ENCODE measurements at places on chromosomes 4 and X. TPM values are rescaled to one million over a fixed set of nuclear protein-coding genes. Genes with fewer than 3 reads are reported as not detected.
A peak's percentile ranks its signal among the peaks of the same experiment; 100 is the strongest.

Gene TLR10
- total RNA-seq = not detected

DNA sequence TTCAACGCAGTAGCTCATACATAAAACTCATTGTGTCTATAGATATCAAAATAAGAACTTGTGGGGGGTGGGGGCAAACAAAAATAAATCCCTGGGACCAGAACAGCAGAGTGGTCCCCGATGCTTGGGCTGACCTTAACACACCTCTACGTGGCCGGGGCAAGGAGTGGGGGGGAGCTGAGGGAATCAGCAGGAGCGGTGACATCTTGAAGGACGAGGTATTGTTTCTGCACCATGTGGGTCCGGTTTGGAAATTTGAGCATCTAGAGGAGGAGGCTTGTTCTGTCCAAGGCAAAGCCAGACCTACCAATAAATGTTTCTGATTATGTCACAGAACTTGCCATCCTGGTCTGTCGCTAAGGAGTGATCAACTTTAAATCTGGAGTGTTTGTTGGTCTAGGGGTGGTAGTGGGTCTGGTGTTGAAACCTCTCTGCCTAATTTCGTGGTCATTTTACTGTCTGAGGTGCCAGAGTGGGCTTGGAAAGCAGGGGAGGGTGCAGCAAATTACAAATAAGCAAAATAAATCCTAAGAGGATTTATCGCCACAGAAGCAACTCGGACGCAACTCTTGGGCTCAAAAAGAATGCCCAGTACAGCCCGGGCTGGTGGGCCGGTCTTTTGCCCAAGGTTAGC lies 774 bp upstream of the RAPGEF2 start:
- H3K27ac ChIP-seq = no peak overlapping the region
- peak overlapping the region; percentile 94 for H3K4me3 ChIP-seq
- H3K4me1 ChIP-seq = peaks cover 5% of the 10 kb centered on the region
- no peaks in the 10 kb centered on the region for H3K36me3 ChIP-seq
- no peak for DNase-seq

GRCh38 chrX:154011376-154012335 lies 8.0 kb downstream of the IRAK1 start:
- peaks cover 5% of the 10 kb centered on the region for H3K4me1 ChIP-seq
- DNase-seq = no peak
- no peak overlapping the region for H3K4me3 ChIP-seq
- H3K36me3 ChIP-seq = peaks cover 3% of the 10 kb centered on the region
- no peak overlapping the region for H3K27ac ChIP-seq
- H3K27me3 ChIP-seq = no peaks in the 10 kb centered on the region

GRCh38 chr4:122831515-122832196 lies 5.0 kb downstream of the FGF2 start:
- DNase-seq = no peak
- no peak overlapping the region for H3K27ac ChIP-seq
- peak overlapping the region; percentile 79 for H3K4me3 ChIP-seq
- H3K4me1 ChIP-seq = peaks cover 26% of the 10 kb centered on the region
- H3K27me3 ChIP-seq = no peaks in the 10 kb centered on the region

DNA sequence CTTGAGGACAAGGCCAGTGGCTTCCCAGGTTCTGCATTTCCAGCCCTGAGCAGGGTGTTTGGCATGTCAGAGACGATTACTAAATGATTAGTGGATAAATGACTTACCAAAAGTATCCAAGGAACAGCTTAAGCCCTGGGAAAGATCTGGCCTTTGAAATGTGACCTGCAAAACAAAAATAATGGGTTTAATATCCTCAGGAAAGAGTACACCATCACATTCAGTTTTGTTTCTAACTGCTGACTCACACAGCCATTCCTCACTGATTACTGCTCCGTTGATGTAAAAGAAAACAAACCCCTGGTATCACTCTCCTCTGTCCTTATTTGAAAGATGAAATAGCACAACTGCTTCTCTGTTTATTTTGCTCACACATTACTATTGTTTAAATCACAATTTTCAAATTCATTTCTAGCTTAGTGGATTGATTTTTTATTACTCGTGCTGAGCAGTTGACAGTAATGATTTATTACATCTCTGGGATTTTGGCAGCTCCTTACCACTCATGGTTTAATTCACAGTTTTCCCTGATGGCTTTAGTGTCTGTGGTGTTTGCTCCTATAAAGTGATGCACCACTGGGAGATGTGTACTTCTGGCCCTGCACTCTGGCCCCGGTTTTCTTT lies 117.0 kb downstream of the CBLL2 start:
- no peaks in the 10 kb centered on the region for H3K27me3 ChIP-seq
- no peak overlapping the region for H3K27ac ChIP-seq
- no peaks in the 10 kb centered on the region for H3K4me1 ChIP-seq

Data from H1 (cell line).